ENCODE measurements at places on chromosomes 5 and 9. TPM values are rescaled to one million over a fixed set of nuclear protein-coding genes. Genes with fewer than 3 reads are reported as not detected.

The KIF24 gene
- total RNA-seq = 0.74 TPM

The SAPCD2 gene
- 2.1 TPM for total RNA-seq

The LPAR1 gene
- 35.7 TPM for total RNA-seq

The LMX1B gene
- not detected for total RNA-seq

The SPINK13 gene
- total RNA-seq = not detected

The IRF1 gene
- total RNA-seq = 165 TPM

The PPIC gene
- 6.0 TPM for total RNA-seq

DNA sequence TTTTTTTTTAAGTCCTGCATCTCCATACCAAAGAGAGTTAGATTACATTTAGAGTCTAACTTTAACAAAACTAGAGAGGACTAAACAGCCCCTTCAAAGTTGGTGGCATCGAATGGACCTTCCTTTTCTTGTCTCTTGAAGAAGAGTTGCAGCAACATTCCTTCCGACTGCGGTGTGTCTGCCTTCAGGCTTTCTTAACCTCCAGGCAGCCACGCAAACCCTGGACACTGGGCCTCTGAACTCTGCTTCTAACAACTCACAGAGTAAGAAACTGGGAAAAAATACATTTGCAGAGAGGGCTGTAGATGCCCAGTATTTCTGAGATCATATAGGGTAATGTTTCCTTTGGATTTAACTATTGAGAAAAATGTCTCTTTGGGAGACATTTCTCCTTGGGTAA is 120.5 kb upstream of the MAST4 start:
- H3K4me1 ChIP-seq = no peaks in the 10 kb centered on the region
- H3K27me3 ChIP-seq = no peaks in the 10 kb centered on the region
- DNase-seq = no peak
- H3K36me3 ChIP-seq = no peaks in the 10 kb centered on the region
- no peak overlapping the region for H3K27ac ChIP-seq
- no peak overlapping the region for H3K4me3 ChIP-seq

GRCh38 chr5:96374653-96375052 is 58.4 kb downstream of the PCSK1 start:
- no peaks in the 10 kb centered on the region for H3K27me3 ChIP-seq
- no peaks in the 10 kb centered on the region for H3K36me3 ChIP-seq
- H3K4me1 ChIP-seq = no peaks in the 10 kb centered on the region

DNA sequence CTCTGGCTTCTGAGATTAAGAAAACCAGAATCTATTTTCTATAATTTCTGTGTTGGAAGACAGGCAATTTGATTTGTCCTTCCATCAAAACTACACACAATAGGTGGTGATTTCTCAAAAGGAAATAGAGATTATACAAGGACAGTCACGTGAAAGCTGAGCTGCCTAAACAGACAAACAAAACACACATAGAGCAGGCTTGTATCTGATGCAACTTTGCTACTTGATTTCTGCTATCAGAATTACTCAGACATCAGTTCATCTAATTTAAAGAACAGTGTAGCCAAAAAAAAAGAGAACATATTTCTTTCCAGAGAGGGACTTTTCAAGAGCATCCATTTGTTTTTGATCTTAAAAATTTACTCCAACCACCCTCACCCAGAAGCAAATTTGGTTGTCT is 2128.3 kb upstream of the C9orf72 start:
- no peaks in the 10 kb centered on the region for H3K27me3 ChIP-seq
- no peak for DNase-seq
- H3K4me3 ChIP-seq = no peak overlapping the region
- no peaks in the 10 kb centered on the region for H3K36me3 ChIP-seq

GRCh38 chr9:90099262-90099963 is 494.6 kb downstream of the GADD45G start:
- H3K27me3 ChIP-seq = no peaks in the 10 kb centered on the region
- no peak overlapping the region for H3K4me3 ChIP-seq
- DNase-seq = no peak
- no peaks in the 10 kb centered on the region for H3K36me3 ChIP-seq

GRCh38 chr9:19409401-19410194 is 789 bp downstream of the ACER2 start:
- peak overlapping the region; percentile 78 for H3K4me3 ChIP-seq
- H3K27me3 ChIP-seq = no peaks in the 10 kb centered on the region
- peak; percentile 83 for DNase-seq
- H3K4me1 ChIP-seq = peaks cover 26% of the 10 kb centered on the region
- no peaks in the 10 kb centered on the region for H3K36me3 ChIP-seq
- peak overlapping the region; percentile 72 for H3K27ac ChIP-seq

- H3K36me3 ChIP-seq = no peaks in the 10 kb centered on the region
- no peaks in the 10 kb centered on the region for H3K4me1 ChIP-seq
- no peaks in the 10 kb centered on the region for H3K27me3 ChIP-seq
- DNase-seq = no peak
Observed at GRCh38 chr5:13708432-13708831, 236.1 kb downstream of the DNAH5 start.

DNA sequence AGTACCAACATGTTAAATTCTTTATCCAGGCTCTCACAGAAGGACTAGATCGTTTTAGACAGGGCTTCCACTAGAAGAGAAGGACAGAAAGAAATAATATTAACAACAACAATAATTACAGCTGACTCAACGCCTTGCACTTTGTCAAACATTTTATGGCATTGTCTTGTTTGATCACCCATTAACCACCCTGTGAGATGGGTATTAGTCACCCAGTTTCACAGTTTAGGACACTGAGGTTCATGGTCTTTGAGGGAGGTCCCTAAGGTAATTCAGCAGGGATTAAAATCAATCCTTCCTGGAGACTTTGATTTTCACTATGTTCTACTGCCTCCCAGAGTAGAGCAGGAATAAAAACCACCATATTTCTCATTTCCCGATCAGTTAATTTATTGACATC is 51.4 kb upstream of the BNC2 start:
- no peaks in the 10 kb centered on the region for H3K4me1 ChIP-seq
- no peaks in the 10 kb centered on the region for H3K27me3 ChIP-seq
- no peak for DNase-seq
- no peak overlapping the region for H3K27ac ChIP-seq
- no peak overlapping the region for H3K4me3 ChIP-seq

DNA sequence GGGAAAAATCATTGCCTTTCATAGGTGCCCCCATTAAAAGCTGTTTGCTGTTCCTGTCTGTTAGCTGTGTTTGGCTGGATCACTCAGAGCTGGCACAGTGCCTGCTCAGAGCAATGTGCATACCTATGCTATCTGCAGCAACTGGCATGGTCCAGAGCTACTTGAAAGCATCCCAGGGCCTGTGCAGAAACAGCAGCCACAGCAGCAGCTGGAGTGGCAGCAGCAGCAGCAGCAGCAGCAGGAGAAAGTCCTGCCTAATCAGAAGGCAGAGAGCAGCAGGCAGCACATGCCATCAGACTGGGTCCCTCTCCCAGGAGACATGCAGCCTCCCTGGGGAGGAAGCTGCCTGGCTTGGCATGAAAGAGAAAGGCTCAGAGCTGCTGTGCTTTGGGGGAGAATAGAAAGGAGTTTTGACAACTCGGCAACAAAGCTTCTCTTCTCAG is 243.8 kb upstream of the WWC1 start:
- no peaks in the 10 kb centered on the region for H3K4me1 ChIP-seq
- no peaks in the 10 kb centered on the region for H3K27me3 ChIP-seq
- H3K4me3 ChIP-seq = no peak overlapping the region
- H3K27ac ChIP-seq = no peak overlapping the region
- H3K36me3 ChIP-seq = no peaks in the 10 kb centered on the region

Data from spleen (tissue), 13 donors.